Activated naive CD4-positive, alpha-beta T cell treated with anti-CD3 and anti-CD28 coated beads, Interleukin-2, amount 10 ng/mL, durations not matched to agents 7 days and 5 days (primary cell): ENCODE measurements at places on chromosomes 3 and 15.

DNA sequence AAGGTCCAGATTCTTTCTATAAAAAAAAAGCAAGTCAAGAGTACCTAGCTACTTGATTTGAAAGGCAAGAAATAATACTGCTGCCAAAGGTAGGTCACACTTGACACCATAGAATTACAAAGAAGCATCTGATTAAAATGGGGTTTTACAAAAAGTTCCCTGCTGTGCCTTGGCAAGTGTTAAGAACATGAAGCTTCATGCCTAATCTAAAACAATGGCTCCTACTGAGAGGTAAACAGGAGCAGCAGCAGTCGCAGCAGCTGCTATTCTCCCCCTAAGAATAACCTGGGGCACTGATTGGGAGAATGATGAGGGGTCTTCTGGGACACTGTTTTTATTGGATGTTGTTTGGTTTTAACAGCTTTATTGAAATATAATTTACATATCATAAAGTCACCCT is 14.1 kb downstream of the UBP1 start:
- no peak overlapping the region for H3K27ac ChIP-seq
- peaks cover 28% of the 10 kb centered on the region for H3K4me1 ChIP-seq
- DNase-seq: no peak
- no peaks in the 10 kb centered on the region for H3K27me3 ChIP-seq

- DNase-seq: no peak
- H3K27me3 ChIP-seq: peaks cover 40% of the 10 kb centered on the region
- H3K27ac ChIP-seq: peak overlapping the region; percentile 71
- peak overlapping the region; percentile 79 for H3K4me3 ChIP-seq
- H3K36me3 ChIP-seq: no peaks in the 10 kb centered on the region
Measured at GRCh38 chr15:31871166-31871886, 159.0 kb upstream of the CHRNA7 start.

GRCh38 chr3:161500068-161500796 is 3.6 kb downstream of the OTOL1 start:
- no peaks in the 10 kb centered on the region for H3K36me3 ChIP-seq
- H3K4me3 ChIP-seq: no peak overlapping the region
- peaks cover 3% of the 10 kb centered on the region for H3K27me3 ChIP-seq
- H3K27ac ChIP-seq: no peak overlapping the region
- H3K4me1 ChIP-seq: no peaks in the 10 kb centered on the region
- no peak for DNase-seq

DNA sequence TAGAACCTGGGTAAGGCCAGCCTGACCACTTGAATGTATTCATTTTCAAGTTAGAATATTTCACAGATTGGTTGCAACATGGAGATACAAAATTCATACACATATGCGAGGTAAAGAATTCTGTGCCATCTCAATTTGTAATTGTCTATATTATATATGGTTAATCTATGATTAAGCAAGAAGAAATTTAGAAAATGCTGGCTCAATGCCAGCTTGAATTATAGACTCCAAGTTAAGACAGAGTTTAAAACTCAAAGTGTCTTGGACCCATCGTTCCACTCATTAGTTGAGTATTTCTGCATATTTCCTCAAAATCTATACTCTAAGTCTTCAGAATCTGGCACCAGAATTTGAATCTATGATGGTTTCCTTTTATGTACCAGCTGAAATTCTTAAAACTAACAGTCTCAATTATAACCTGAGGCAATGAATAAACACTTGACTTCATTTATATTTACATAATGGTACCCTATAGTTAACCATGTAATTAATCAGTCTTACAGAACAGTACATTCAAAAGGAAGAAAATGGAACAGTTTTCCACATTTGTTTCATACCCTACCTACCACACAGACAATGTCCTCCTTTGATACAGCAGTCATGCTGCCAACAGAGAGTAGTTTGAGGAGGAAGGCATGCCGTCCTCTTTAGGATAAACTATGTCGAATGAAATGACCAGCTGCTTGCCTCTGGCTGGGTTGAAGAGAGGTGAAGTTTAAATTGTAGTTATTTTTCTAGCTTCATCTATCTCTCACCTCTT is 95.7 kb downstream of the CD47 start:
- peaks cover 12% of the 10 kb centered on the region for H3K27me3 ChIP-seq
- no peak overlapping the region for H3K27ac ChIP-seq
- no peak for DNase-seq

GRCh38 chr3:184583578-184584451 is 22.2 kb downstream of the EPHB3 start:
- peaks cover 5% of the 10 kb centered on the region for H3K4me1 ChIP-seq
- DNase-seq: no peak
- peaks cover 65% of the 10 kb centered on the region for H3K27me3 ChIP-seq
- no peak overlapping the region for H3K27ac ChIP-seq
- no peaks in the 10 kb centered on the region for H3K36me3 ChIP-seq

- peaks cover 16% of the 10 kb centered on the region for H3K27me3 ChIP-seq
- H3K4me3 ChIP-seq: peak overlapping the region; percentile 93
- peaks cover 24% of the 10 kb centered on the region for H3K4me1 ChIP-seq
Measured at GRCh38 chr15:41543521-41543870, 561 bp downstream of the RPAP1 start.

DNA sequence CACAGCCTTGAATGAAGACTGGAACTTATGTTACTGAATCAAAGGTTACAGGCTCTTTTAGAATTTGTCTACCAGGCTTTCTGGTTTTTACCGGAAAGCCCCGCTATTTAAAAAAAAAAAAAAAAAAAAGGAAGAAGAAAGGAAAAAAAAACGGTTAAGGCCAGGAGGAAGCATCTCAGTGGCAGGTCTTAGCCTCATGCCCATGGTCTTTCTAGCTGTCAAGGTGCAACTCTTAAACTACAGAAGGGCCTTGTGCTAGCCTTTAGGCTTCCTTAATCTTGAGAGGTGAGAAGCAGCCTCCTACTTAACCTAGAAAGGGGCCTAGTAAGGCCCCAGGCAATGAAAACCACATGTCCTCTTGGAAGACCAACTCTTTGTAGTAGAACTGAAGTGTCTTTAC is 77.5 kb downstream of the TBC1D5 start:
- H3K27ac ChIP-seq: no peak overlapping the region
- H3K27me3 ChIP-seq: no peaks in the 10 kb centered on the region
- H3K4me1 ChIP-seq: peaks cover 2% of the 10 kb centered on the region
- no peak overlapping the region for H3K4me3 ChIP-seq
- peaks cover 2% of the 10 kb centered on the region for H3K36me3 ChIP-seq
- no peak for DNase-seq

- H3K27ac ChIP-seq: no peak overlapping the region
- H3K4me3 ChIP-seq: no peak overlapping the region
- no peaks in the 10 kb centered on the region for H3K36me3 ChIP-seq
- peaks cover 32% of the 10 kb centered on the region for H3K27me3 ChIP-seq
- DNase-seq: no peak
Measured at GRCh38 chr3:123758081-123758564, 126.0 kb downstream of the MYLK start.

DNA sequence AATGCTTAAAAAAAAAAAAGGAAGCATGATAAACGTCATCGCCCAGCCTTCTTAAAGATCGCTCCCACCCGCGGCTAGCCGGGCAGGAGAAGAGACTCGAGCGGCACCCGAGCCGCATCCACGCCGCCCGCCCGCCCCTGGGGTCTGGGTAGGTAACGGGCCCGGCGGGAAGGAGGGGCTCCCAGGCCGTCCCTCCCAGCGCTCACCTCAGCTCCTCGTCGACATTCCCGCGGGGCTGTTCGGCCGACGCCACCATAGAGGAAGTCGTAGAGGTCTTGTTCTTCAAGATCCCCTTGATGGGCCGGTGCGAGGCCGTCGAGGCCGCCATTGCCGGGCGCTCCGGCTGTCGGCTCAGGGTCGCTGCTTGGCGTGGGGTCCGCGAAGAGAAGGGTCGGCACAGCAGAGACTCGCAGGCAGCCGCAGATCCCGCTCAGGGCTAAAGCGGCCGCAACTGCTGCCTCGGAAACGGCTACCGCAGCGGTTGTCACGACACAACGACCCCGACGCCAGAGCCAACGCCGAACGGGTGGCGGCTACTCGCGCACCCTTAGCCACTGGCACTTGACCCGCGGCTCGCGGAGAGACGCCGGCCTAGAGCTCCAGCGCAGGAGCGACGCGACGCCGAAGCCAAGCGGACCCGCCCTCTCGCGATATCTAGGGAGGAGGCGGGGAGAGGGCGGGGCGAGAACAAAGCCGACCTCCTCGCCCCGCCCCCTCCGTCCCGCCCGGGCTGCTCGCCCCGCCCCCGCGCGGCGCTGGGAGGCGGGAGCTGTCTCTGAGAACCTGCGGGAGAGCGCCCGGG is at the start of gene PPP1R2:
Gene PPP1R2 (minus strand): TSS at position 628 of the 802 bp plus-strand sequence. CDS start 300 bp downstream, at position 328.
- H3K27me3 ChIP-seq: no peaks in the 10 kb centered on the region
- H3K4me1 ChIP-seq: peaks cover 73% of the 10 kb centered on the region
- H3K4me3 ChIP-seq: peak within 1 kb of the TSS; percentile 83
- peak within 1 kb of the TSS; percentile 96 for H3K27ac ChIP-seq
- peak; percentile 91 for DNase-seq

DNA sequence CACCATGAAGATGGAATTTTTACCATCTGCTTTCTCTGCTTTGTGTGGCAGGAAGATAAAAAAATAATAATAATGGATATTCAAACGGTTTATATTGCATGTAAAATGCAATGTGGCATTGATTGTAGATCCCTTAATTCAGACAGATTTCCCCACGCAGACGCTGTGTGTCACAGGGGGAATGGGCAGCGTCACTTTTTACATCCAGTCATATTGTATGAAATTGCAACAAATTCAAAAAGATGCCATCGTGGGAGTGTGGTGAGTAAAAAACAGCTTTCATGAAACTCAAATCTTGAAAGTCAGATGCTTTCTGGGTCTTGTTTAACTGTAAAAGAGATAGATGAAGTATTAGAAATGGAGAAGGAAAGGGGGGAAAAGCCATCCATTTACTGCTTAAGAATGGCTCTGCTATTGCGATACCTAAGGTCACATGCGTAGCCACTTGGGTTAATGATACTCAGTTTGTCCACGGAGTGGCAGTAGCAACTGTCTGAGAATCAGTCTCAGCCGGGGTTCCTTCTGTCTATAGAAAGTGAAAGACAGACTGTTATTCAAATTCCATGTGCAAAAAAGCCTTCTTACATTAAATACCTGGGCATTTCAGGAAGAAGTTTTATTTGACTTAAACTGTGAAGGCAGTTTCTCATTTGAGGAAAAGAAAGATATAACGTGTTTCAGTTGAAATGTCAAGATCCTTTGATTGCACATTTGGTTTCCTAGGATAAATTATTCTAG is 28.5 kb downstream of the BTD start:
- H3K27me3 ChIP-seq: peaks cover 4% of the 10 kb centered on the region
- H3K4me1 ChIP-seq: peaks cover 18% of the 10 kb centered on the region
- H3K27ac ChIP-seq: no peak overlapping the region
- H3K4me3 ChIP-seq: no peak overlapping the region
- DNase-seq: peak; percentile 78
- peaks cover 3% of the 10 kb centered on the region for H3K36me3 ChIP-seq

GRCh38 chr15:81097116-81097889 is 36.8 kb upstream of the CFAP161 start:
- H3K27me3 ChIP-seq: peaks cover 70% of the 10 kb centered on the region
- H3K4me3 ChIP-seq: no peak overlapping the region
- DNase-seq: no peak
- H3K27ac ChIP-seq: no peak overlapping the region

DNA sequence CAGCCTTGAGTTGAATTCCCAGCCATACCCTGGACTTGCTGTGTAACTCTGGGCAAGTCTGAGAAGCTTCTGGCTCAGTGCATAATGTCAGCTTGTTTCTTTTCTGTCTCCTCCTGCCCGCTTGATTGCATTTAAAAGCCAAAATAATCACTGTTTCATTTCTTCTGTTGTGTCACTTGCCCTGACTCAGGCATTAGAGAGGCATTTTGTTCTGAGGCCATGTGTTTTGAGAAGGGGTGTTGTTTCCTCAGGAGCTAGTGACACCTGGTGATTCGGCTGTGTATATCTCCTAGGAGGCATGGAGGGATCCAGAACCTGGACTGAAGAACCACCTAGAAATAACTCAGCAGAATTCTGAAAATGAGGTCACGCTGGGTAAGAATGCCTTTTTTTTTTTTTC is 16.0 kb downstream of the WDR73 start:
- peaks cover 59% of the 10 kb centered on the region for H3K36me3 ChIP-seq
- H3K4me3 ChIP-seq: no peak overlapping the region
- peak overlapping the region; percentile 1 for H3K27ac ChIP-seq
- H3K4me1 ChIP-seq: peaks cover 26% of the 10 kb centered on the region
- DNase-seq: no peak
- H3K27me3 ChIP-seq: no peaks in the 10 kb centered on the region

DNA sequence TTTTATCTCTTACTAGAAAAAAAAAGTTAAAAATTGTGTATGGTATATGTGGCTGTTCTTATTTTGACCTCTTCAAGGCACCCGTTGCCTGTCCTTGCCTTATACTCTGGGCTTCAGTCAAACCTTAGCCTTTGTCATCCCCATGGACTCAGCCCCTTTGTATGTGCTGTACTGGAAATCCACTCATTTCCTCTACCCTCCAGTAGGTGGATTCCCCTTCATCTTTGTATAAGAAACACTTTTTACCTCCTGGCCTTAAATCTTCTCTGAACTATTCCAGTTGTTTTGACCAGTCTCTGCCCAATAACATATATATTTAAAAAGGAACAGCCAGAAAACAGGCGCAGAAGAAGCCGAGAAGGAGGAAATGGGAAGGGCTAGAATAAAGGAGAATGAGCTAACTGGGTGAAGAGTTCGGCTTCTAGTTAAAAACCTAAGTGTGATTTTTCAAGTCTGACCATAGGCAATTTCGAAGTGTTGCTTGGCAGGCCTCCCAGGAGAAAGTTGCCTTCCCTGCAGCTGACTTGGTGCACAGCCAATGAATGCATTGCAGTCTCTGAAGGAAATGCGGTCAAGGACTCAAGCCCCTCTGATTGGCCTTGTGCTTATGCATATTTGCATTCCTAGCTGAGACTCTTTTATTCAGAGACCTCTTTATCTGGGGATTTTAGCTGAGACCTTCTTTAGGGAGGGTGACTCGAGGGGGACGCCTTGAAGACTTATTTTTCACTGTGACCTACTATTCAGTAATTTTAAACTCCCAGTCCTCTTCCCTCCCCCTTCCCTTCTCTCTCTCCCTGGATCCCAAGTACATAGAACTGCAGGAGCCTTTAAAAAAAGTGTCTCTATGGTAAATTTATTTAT is 277.4 kb downstream of the ROBO1 start:
- H3K27ac ChIP-seq: no peak overlapping the region
- no peak overlapping the region for H3K4me3 ChIP-seq
- no peaks in the 10 kb centered on the region for H3K36me3 ChIP-seq
- DNase-seq: no peak
- H3K27me3 ChIP-seq: no peaks in the 10 kb centered on the region

- H3K27me3 ChIP-seq: no peaks in the 10 kb centered on the region
- peaks cover 5% of the 10 kb centered on the region for H3K4me1 ChIP-seq
- no peak for DNase-seq
- no peaks in the 10 kb centered on the region for H3K36me3 ChIP-seq
- no peak overlapping the region for H3K4me3 ChIP-seq
Measured at GRCh38 chr3:126051741-126052140, 32.2 kb downstream of the SLC41A3 start.

GRCh38 chr3:37202035-37202434 is 27.7 kb upstream of the LRRFIP2 start:
- H3K4me1 ChIP-seq: no peaks in the 10 kb centered on the region
- H3K27ac ChIP-seq: no peak overlapping the region
- no peaks in the 10 kb centered on the region for H3K36me3 ChIP-seq
- no peak for DNase-seq
- H3K4me3 ChIP-seq: no peak overlapping the region
